Mesenteric fat pad (tissue), 1 donor: ENCODE measurements at places on chromosomes 12 and 14. TPM values are rescaled to one million over a fixed set of nuclear protein-coding genes. Genes with fewer than 3 reads are reported as not detected.

GRCh38 chr14:94571950-94572349 lies 9.3 kb upstream of the SERPINA5 start:
- DNase-seq: peak; percentile 24

DNA sequence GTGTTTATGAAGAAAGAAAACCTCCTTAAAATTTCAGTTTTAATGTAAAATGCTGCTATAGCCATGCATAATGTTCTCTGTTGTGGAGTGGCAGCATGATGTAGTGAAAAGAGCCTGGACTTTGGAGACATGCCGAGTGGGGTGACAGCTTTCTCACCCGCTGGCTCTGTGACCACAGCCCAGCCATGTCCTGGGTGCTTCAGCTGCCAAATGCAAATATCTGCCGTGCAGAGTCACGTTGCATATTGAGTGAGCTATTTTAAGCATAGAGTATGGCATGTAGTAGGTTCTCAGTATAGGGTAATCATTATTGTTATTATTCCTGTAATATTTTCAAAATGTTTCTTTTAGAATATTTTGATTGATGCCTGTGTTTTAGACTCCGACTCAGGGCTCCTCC lies 15.5 kb upstream of the TCTN2 start:
- no peak for DNase-seq

DNA sequence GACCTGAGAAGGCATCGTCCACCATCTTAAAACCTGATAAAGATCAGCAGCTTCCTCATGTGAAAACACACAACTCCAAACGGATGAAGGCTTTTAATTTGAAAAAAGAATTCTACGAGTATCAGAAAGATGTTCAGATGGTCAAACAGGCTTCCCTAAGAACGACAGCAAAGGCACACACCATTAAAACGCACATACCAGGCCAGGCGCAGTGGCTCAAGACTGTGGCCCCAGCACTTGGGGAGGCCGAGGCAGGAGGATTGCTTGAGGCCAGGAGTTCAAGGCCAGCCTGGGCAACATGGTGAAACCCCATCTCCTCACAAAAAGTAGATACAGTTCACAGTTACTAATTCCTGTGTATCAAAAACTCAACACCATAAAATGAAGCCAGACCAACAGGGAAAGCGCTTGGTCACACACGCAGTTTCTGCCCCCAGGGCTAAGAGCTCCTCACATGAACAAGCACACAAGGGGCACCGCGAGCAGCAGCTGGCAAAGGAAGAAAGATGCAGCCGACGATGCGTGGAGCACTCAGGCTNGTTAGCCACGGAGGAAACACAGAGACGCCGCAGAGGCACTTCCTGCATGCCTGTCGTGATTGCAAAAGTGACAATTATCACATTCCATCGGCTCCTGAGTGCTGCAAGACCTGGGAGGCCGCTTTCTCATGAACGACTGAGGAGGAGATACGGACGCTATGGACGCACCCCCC lies 78.0 kb downstream of the NOC4L start:
- DNase-seq: no peak

- no peak for DNase-seq
Observed at GRCh38 chr12:100266585-100266834, 369 bp downstream of the DEPDC4 start.

The C1S gene
- 593 TPM for total RNA-seq

DNA sequence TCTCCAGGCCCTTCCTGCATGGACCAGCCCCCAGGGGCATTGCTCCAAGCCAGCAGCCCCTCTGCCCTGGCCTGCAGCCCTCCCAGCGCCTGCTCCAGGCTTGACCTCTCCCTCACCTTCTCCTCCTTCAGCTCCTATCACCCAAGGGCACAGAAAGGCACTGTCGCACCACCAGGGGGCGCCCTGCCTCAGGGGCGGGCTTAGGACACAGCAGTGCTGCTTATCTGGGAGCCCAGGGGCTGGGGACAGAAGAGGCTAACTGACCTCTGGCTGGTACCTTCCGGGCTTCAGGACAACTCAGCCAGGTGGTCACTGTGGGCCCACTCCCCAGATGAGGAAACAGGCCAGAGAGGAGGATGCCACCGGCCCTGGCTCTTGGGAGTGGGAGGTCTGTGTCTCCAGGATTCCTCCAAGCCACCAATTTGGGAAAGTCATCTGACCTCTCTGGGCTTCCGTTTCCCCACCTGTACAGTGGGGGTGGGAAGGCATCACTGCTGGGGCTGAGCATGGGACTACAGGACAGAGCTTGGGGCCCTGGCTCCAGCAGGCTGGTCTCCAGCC lies 25.3 kb upstream of the GPR132 start:
- peak; percentile 96 for DNase-seq

The KRT82 gene
- not detected for total RNA-seq

GRCh38 chr14:80792771-80793170 lies 148.8 kb downstream of the CEP128 start:
- no peak for DNase-seq

The PPP1R1A gene
- total RNA-seq: 184 TPM

The CCDC175 gene
- not detected for total RNA-seq

The ZDHHC17 gene
- total RNA-seq: 41.8 TPM
